ENCODE measurements at places on chromosomes 1 and 21.

DNA sequence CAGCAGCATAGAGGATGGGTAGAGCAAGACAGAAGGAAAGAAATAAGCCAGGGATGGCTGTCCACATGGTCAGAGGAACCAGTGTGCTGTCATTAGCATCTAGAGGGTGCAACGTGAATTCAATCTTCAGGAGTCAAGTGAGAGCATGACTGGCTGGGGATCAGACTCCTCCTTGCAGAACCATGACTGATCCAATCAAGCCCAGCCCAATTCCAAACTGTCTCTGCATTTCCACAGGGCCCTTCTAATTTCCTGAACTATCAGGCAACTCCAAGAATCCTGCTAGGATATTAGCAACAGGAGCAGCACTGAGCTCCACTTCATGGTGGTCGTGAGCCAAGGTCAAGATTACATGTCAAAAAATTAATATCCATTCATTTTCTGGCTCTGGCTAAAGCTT, 166.8 kb upstream of the CAMK1G start:
- DNase-seq, result no peak

DNA sequence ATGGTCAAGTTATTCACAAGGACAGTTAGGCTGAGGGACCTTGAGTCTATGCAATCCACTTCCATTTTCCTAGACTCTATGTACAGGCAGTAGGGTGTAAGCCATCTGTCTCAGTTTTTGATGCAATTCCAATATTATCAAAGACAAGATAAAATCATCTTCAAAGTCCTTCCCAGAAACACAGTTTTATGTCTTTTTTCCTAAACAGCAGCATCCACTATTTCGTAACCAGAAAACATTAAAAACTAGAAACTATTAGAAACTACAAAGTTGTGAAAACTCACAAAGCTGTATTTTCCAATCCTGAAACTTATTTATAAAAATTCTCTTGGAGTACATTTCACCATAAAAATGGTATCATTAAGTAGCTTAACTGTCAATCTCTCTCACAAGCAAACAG, 93.8 kb downstream of the EPS15 start:
- no peak for DNase-seq

DNA sequence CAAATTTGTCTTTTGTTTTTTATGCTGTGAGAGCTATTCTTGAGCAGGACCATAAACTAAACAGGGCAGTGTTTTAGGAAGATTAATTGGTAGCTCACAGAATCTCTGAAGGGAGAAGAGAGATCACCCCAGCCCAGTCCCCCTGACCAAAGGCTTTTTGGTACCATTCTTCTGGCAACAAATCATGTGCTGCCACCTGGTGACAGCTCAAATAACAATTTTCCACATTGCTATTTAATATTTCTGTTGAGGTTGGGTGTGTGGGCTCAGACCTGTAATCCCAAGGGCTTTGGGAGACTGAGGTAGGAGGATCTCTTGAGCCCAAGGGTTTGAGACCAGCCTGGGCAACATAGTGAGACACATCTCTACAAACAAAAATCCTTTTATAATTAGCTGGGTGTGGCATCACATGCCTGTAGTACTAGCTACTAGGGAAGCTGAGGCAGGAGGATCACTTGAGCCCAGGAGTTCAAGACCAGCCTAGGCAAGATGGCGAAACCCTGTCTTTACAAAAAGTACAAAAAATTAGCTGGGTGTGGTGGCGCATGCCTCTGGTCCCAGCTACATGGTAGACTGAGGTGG, 2.2 kb upstream of the TESK2 start:
- peak; percentile 61 for DNase-seq

- no peak for DNase-seq
Measured at GRCh38 chr1:203289982-203290260, 15.4 kb upstream of the BTG2 start.

DNA sequence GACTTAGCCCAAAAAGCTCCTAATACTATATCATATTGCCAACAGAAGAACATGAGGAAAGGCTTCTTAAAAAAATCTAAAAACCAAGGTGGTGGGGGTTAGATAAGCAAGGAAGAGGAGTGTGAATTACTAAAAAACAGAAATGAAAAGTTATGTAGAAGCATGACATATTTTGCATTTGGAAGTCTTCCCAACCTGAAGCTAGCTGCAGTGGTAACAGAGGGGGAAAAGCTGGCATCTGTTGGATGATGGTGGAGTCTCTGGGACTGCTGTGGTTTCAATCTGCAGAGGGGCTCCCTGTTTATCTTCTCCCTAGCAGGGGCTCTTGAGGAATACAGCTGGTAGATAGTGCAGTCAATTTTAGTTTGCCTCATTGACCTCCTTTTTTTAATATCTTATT, 249.2 kb upstream of the KIAA0040 start:
- no peak for DNase-seq

DNA sequence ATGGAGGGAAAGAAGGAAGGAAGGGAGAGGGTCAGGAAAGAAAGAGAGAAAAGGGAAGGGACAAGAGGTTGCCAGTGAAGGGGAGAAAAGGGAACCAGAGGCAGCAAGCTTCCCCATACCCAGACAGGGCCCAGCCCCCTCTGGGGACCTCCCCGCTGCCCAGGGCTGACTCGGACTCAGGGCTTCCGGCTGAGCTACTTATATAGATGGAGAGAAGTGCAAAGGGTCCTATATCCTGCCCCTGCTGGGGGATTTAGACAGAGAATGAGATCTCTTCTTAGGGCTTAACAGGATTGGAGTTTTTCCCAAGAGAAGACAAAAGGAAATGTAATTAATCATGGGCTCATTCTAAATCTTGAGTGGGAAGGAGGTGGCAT, at the start of gene ETV3L:
ETV3L (minus strand) TSS at position 176 of the 377 bp plus-strand sequence. CDS start 285 bp downstream, outside the sequence.
- DNase-seq, result no peak

GRCh38 chr1:12561121-12561520, 56.9 kb downstream of the DHRS3 start:
- DNase-seq, result no peak

- no peak for DNase-seq
Measured at GRCh38 chr1:13642306-13643004, 57.5 kb upstream of the PRDM2 start.

- DNase-seq, result no peak
Measured at GRCh38 chr1:87358219-87358618, 29.5 kb downstream of the LMO4 start.

DNA sequence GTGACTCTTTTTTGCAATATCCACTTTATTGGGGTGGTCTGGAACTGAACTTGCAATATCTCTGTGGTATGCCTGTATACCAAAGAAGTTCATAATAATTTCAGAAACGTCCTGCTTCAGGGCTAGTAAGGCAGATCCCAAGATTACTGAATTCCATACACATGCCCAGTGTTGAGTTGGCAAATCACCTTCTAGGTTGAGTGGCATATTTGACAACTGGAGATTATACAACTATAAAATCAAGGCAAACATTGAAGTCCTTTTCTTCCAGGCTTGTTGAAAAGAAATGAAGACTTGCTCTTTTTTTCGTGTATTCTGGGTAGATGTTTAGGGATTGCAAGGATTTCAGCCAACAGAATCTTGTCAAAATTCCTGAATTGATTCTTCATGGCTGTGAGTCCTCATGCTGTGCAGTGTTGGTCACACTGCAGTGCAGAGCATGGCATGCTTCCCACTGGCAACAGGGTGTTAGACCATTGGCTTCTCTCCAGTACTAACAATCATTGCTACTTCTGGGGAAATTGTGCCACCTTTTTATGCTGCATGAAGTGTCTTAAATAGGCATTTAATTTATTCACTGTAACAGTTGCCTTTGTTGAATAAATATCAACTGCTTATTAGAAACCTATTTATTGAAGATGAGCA, 367.1 kb upstream of the ADGRL4 start:
- no peak for DNase-seq

- no peak for DNase-seq
Measured at GRCh38 chr1:219794085-219794743, 134.1 kb downstream of the SLC30A10 start.

DNA sequence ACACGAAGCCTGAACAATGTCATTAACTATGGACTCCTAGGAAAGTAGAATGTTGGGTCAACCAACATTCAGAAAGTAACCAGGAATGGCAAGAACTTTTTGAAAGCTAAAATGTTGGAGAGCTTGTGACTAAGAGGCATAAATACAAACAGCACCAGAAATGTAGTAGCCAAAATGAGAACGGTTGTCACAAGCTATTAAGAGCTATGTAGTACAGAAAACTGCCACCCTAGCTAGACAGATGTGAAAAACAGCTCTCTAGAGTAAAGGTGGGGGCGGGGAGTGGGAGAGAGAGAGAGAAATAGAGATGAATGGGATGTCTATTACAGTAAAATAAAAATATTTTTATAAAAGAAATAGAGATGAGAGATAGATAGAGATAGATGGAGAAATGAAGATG, 35.1 kb downstream of the SLC44A5 start:
- DNase-seq, result no peak

DNA sequence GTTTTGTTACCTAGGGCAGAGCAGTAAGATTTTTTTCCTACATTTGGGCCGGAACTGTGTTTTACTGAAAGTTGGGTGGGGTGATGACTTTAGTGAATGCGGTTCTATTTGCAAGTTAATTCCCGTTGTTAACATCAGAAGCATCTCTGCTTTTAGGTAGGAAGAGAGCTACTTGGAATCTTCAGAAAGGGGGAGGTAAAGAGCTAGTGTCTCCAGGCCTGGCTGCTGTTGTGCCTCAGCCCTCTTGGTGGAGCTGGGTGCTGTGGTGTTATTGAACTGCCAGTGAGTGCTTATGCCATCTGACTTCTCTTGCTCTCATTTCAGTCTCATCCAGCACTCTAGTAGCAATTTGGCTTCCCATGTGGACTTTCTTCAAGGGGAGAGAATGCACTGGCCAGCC, 3.4 kb downstream of the KDM4A start:
- no peak for DNase-seq

- DNase-seq, result no peak
Measured at GRCh38 chr1:47210666-47211065, 20.8 kb upstream of the PDZK1IP1 start.

GRCh38 chr1:99590578-99591209, 55.2 kb upstream of the PALMD start:
- no peak for DNase-seq

GRCh38 chr21:29077651-29078090, 4.2 kb upstream of the CCT8 start:
- no peak for DNase-seq

- DNase-seq, result no peak
Measured at GRCh38 chr1:48543854-48544253, 71.8 kb upstream of the SPATA6 start.

DNA sequence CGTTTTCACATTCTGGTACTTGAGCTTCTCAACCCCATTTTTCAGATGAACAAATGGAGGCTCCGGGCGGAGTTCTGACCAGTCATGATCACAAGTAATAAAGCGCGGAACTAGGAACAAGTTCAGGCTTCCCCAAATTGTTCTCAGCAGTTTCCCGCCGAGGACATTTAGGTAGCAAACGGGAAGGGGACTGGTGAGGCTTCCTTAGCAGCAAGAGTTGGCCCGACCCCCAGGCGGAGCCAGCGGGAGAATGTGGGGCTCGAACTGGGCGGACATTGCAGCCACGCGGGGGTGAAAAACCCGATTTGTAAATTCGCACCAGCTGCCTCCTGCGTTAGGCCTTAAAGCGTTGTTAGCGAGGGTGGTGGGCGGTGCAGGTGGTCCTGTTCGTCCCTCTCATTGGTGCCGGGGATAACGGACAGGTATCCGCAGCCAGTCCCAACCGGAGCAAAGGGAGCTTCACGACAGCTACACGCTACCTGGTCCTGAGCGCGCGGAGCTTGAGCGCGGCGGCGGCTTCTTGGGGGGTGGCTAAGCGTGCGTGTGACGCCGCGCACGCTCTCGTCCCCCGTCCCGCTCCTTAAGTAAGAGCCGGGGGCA, 15.3 kb downstream of the SEMA6C start:
- DNase-seq, result peak; percentile 74

GRCh38 chr21:20971296-20971921, 26.8 kb upstream of the NCAM2 start:
- DNase-seq, result peak; percentile 51

- no peak for DNase-seq
Measured at GRCh38 chr1:100396651-100397050, 44.3 kb downstream of the CDC14A start.

- no peak for DNase-seq
Measured at GRCh38 chr1:205571747-205572146, 60.1 kb downstream of the ELK4 start.

DNA sequence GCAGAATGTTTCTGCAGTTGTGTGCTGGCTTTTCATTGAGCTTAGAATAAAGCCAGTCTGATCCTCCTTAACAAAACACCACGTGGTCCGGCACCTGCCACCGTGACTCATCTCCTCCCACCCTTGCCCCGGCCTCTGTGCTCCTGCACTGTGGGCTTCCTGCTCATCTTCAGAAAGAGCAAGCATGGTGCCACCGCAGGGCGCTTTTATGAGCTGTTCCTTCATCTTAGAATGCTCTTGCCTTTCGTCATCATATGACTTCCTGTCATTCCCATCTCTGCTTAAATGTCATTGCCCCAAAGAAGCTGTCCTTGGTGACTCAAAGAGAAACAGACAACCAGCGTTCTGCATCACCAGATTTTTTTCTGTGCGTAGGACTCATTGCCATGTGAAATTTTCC, 117.8 kb downstream of the HHAT start:
- DNase-seq, result no peak

DNA sequence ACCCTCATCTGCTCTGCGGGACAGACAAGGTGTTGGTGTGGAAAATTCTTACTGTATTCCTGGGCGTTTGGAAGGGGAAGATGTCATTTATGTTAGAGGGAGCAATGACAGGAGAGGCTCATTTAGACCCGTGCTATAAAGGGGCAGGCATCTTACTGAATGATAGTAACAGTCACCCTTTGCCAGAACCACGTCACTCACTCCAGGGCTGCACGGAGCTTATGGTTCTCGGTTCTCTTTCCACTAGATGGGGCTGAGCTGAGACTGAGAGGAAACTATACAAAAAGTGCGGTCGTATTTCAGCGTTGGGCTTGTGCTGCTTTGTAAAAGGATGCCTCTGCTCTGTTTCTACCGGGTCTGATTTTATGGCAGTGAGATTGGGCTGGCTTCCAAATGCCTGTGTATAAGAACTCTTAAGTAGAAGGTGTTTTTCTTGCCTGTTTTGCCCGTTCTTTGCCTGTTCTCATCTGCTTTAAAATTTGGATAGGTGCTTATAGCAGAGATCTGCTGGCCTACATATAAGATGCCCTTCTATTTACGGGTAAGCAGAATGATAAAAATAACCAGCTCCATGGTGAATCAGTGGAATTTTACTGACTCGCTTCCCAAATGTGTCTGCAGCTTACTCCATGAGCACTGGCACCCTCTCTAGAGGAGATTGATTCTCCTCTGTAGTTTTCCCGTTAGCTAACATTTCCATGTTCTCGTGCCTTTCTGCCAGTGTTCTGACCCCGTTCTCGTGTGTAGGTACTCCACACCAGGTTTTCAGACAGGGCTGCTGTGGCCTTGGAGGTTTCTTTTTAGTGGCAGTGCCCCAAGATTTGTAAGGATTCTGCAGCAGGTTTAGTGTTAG, 55.9 kb downstream of the MRPS6 start:
- DNase-seq, result peak; percentile 21

GRCh38 chr1:229240532-229240931, 30.4 kb upstream of the RAB4A start:
- DNase-seq, result no peak

DNA sequence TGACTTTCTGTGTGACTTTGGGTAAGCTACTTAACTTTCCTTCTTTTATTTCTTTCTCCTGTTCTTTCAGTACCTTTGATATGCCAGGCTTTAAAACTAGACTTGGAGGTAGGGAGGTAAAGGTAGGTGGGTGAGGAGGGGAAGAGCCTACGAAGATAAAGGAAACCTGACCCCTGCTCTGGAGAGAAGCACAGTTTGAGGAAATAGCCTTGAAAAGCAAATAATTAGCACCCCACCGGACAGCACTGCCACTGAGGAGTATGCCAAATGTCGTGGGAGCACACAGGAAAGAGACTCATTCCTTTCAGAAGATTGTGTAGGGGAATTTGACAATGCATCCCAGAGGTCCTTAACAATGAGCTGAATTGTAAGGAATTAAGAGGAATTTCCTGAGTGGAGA, 65.2 kb upstream of the SPAG17 start:
- DNase-seq, result no peak

All from endothelial cell (in vitro differentiated cells).